Caco-2 (cell line): ENCODE measurements at places on chromosomes 7 and 10. TPM values are rescaled to one million over a fixed set of nuclear protein-coding genes. Genes with fewer than 3 reads are reported as not detected.

- no peak overlapping the region for H3K27ac ChIP-seq
- no peaks in the 10 kb centered on the region for H3K36me3 ChIP-seq
- no peaks in the 10 kb centered on the region for H3K27me3 ChIP-seq
- DNase-seq = no peak
- no peaks in the 10 kb centered on the region for H3K4me1 ChIP-seq
- H3K4me3 ChIP-seq = no peak overlapping the region
Observed at GRCh38 chr10:12432402-12433189, 83.2 kb downstream of the CAMK1D start.

- H3K27me3 ChIP-seq = no peaks in the 10 kb centered on the region
- H3K4me1 ChIP-seq = no peaks in the 10 kb centered on the region
- no peak overlapping the region for H3K27ac ChIP-seq
- no peaks in the 10 kb centered on the region for H3K36me3 ChIP-seq
- H3K4me3 ChIP-seq = no peak overlapping the region
- DNase-seq = no peak
Observed at GRCh38 chr10:7314170-7314569, 96.7 kb downstream of the SFMBT2 start.

DNA sequence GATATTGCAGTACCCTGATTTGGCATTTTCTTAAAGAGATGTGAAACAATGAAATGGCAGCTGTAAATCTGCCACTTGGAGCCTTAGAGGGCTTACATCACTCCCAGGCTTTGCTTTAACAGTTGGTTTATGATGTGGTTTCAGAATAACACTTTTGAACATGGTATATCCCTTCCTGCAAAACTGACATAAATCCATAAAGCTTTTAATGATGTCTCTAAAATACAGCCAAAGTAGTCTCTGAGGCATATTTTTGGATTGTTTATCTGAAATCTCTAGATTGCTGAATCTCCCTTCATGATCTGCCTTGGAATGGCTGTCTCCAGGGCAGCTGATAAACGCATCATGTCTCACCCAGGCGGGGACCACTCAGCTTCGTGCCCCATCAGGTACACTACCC, 377.8 kb upstream of the C7orf33 start:
- no peak for DNase-seq
- no peaks in the 10 kb centered on the region for H3K27me3 ChIP-seq
- H3K4me3 ChIP-seq = no peak overlapping the region
- H3K36me3 ChIP-seq = no peaks in the 10 kb centered on the region

GRCh38 chr7:115410972-115411686, 489.2 kb downstream of the MDFIC start:
- no peak overlapping the region for H3K4me3 ChIP-seq
- no peak overlapping the region for H3K27ac ChIP-seq
- H3K27me3 ChIP-seq = no peaks in the 10 kb centered on the region
- H3K4me1 ChIP-seq = no peaks in the 10 kb centered on the region
- DNase-seq = no peak
- no peaks in the 10 kb centered on the region for H3K36me3 ChIP-seq

- H3K27me3 ChIP-seq = no peaks in the 10 kb centered on the region
- DNase-seq = no peak
- H3K4me3 ChIP-seq = no peak overlapping the region
- no peak overlapping the region for H3K27ac ChIP-seq
Observed at GRCh38 chr7:116087984-116088383, 57.4 kb upstream of the TFEC start.

DNA sequence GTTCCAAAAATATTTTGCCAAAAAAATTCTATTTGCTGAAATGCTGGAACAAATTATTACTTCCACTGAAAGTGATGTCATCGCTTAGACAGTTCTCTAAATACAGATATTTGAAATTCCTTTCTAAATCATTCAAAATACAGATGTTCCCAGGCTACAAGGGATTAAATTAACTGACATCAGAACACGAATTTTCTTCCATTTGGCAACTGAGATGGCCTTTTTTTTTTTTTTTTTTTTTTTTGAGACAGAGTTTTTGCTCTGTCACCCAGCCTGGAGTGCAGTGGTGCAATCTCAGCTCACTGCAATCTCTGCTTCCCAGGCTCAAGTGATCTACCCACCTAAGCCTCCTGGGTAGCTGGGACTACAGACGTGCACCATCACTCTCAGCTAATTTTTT, 57.0 kb downstream of the P4HA1 start:
- H3K36me3 ChIP-seq = no peaks in the 10 kb centered on the region; the same call in none of the 2 replicates
- no peak overlapping the region for H3K4me3 ChIP-seq
- H3K27me3 ChIP-seq = no peaks in the 10 kb centered on the region
- no peak overlapping the region for H3K27ac ChIP-seq
- no peaks in the 10 kb centered on the region for H3K4me1 ChIP-seq
- DNase-seq = no peak

DNA sequence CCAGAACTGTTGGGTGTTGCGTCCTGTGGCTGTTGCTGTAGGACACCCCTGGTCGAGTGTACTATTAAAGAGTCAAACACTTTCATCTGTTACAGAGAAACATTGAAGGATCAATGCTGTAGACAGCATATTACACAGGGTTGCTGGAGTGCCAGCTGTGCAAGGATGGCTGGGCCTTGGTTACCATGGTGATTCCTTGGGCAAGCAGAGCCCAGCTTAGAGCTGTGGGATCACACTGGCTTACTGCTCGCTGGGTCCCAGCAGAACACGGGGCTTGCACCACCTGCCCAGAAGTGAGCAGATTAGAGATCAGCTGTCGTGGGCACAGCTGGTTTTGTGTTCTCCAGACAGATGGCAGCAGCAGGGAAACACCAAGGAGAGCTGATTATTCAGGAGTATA, 76.0 kb downstream of the GPR141 start:
- no peaks in the 10 kb centered on the region for H3K36me3 ChIP-seq
- DNase-seq = no peak
- no peaks in the 10 kb centered on the region for H3K27me3 ChIP-seq
- H3K4me1 ChIP-seq = no peaks in the 10 kb centered on the region
- H3K4me3 ChIP-seq = no peak overlapping the region

DNA sequence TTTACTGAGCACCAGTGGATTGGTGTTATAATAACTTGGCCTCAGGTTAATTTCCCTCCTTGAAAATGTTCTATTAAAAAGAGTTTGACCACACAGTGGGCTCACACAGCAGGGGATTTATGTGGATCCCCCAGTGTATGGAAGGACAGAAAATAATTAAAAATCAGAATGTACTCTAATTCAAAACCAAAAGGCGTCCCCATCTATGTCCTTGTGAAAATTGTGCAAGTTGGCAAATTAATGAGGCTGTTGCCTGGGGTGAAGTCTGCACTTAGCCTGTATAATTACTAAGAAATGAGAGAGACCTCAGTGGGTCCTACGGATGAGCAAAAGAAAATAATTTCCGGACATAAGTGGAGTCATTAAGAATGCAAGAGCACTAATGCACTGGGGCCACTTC, 31.1 kb downstream of the PIK3CG start:
- H3K4me1 ChIP-seq = no peaks in the 10 kb centered on the region
- H3K27ac ChIP-seq = no peak overlapping the region
- no peaks in the 10 kb centered on the region; the same call in 1 of the 2 replicates for H3K27me3 ChIP-seq
- no peaks in the 10 kb centered on the region for H3K36me3 ChIP-seq

- peak; percentile 100 for DNase-seq
- no peaks in the 10 kb centered on the region for H3K36me3 ChIP-seq
- peak within 1 kb of the TSS; percentile 98 for H3K4me3 ChIP-seq
Observed at GRCh38 chr10:12129222-12130111, at the start of gene SEC61A2. Gene SEC61A2 (plus strand): TSS chr10:12129677. CDS start chr10:12129788, 111 bp downstream.

- no peak for DNase-seq
- no peak overlapping the region for H3K4me3 ChIP-seq
- no peaks in the 10 kb centered on the region for H3K4me1 ChIP-seq
- H3K27ac ChIP-seq = no peak overlapping the region
Observed at GRCh38 chr7:63899691-63900393, 98.8 kb upstream of the ZNF722 start.

DNA sequence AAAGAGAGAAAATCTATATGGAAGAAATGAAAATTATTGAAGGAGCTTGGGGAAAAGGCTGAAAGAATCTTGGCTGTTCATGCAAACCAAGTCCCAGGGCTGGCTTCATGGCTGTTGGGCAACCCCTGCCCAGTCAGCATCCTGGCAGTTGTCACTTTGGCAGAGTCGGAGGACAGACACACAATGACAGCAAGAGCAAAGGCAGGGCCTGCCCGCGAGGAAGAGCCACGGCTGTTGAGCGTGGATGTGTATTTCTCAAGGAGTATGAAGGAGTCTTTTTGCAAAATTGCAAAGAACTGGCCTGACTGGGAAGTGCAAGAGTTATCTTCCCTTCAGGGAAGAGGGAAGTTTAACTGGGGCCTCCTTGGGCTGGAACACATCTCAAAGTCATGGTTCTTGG, 11.7 kb downstream of the PTPRE start:
- peaks cover 4% of the 10 kb centered on the region for H3K4me1 ChIP-seq
- no peaks in the 10 kb centered on the region; the same call in 1 of the 2 replicates for H3K27me3 ChIP-seq
- H3K27ac ChIP-seq = no peak overlapping the region
- no peaks in the 10 kb centered on the region for H3K36me3 ChIP-seq
- DNase-seq = no peak

- no peaks in the 10 kb centered on the region for H3K4me1 ChIP-seq
- no peak for DNase-seq
- no peaks in the 10 kb centered on the region for H3K36me3 ChIP-seq
Observed at GRCh38 chr7:66198956-66199355, 6.2 kb upstream of the TPST1 start.

DNA sequence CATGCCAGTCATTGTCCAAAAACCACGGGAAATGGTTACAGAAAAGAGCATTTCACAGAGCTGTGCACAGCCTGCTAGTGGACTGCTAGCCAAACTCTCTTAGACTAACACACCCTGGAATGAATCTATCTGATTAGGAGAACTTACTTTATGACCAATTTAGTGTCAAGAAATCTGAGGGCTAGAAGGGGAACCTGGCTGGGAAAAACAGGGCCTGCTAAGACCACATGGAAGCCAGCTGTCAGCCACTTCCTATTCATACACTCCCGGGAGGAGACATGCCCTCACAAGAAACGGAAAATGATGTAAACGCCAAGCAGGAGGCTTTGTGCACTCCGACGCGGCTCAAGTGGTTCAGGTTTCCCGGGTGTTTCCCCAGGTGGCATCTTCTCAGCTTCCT, 54.8 kb downstream of the MPP7 start:
- no peak overlapping the region for H3K4me3 ChIP-seq
- no peak overlapping the region for H3K27ac ChIP-seq
- H3K27me3 ChIP-seq = no peaks in the 10 kb centered on the region
- DNase-seq = no peak

- H3K36me3 ChIP-seq = no peaks in the 10 kb centered on the region
- H3K27ac ChIP-seq = no peak overlapping the region
- DNase-seq = no peak
- no peaks in the 10 kb centered on the region for H3K4me1 ChIP-seq
- H3K4me3 ChIP-seq = no peak overlapping the region
Observed at GRCh38 chr7:139131601-139132041, 22.1 kb upstream of the ZC3HAV1 start.

- no peaks in the 10 kb centered on the region for H3K27me3 ChIP-seq
- DNase-seq = no peak
- H3K4me3 ChIP-seq = no peak overlapping the region
- H3K36me3 ChIP-seq = no peaks in the 10 kb centered on the region
- 0 out of 2 replicates have a peak, but pooled peaks cover 7% of the 10 kb centered on the region for H3K4me1 ChIP-seq
Observed at GRCh38 chr10:1228467-1228975, 172.3 kb downstream of the WDR37 start.

- no peaks in the 10 kb centered on the region for H3K36me3 ChIP-seq
- H3K27me3 ChIP-seq = no peaks in the 10 kb centered on the region
- no peak for DNase-seq
- H3K4me1 ChIP-seq = peaks cover 25% of the 10 kb centered on the region
- no peak overlapping the region for H3K4me3 ChIP-seq
- H3K27ac ChIP-seq = no peak overlapping the region
Observed at GRCh38 chr10:79065091-79065551, 3.6 kb upstream of the ZMIZ1 start.

- no peaks in the 10 kb centered on the region for H3K36me3 ChIP-seq
- no peak overlapping the region for H3K27ac ChIP-seq
- no peak for DNase-seq
- no peaks in the 10 kb centered on the region for H3K4me1 ChIP-seq
- H3K4me3 ChIP-seq = no peak overlapping the region
- H3K27me3 ChIP-seq = no peaks in the 10 kb centered on the region
Observed at GRCh38 chr7:111089822-111090426, 1.0 kb upstream of the LRRN3 start.

GRCh38 chr7:21345361-21345760, 82.5 kb upstream of the SP4 start:
- H3K27me3 ChIP-seq = no peaks in the 10 kb centered on the region
- H3K4me3 ChIP-seq = no peak overlapping the region
- 0 out of 2 replicates have a peak, but pooled peaks cover 4% of the 10 kb centered on the region for H3K4me1 ChIP-seq

- no peaks in the 10 kb centered on the region; the same call in 1 of the 2 replicates for H3K36me3 ChIP-seq
- H3K4me1 ChIP-seq = 0 out of 2 replicates have a peak, but pooled peaks cover 2% of the 10 kb centered on the region
Observed at GRCh38 chr10:86790394-86790793, 34.0 kb downstream of the BMPR1A start.

DNA sequence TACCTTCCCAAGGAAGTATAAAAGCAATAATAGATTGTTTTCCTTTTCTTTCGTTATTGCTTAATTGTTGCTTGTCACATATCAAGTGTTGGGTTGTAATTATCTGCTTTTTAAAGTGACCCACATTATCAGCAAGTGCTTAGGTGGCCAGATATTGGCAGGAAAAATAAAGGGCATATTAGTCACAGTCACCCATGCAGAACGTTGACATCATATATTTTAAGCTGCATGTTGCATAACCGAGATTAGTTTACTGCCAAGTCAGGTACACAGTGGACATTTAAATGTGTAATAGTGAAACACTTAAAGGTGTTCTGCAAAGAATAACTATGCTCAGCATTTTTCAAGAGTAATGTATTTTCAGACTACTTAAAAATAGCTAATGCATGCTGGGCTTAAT, 11.4 kb downstream of the NEBL start:
- H3K4me1 ChIP-seq = no peaks in the 10 kb centered on the region
- H3K36me3 ChIP-seq = no peaks in the 10 kb centered on the region
- H3K4me3 ChIP-seq = no peak overlapping the region
- no peak for DNase-seq
- H3K27ac ChIP-seq = no peak overlapping the region

GRCh38 chr10:12351447-12351846, 2.1 kb downstream of the CAMK1D start:
- no peak for DNase-seq
- H3K4me1 ChIP-seq = peaks cover 18% of the 10 kb centered on the region
- H3K4me3 ChIP-seq = no peak overlapping the region
- H3K36me3 ChIP-seq = no peaks in the 10 kb centered on the region
- no peak overlapping the region for H3K27ac ChIP-seq

DNA sequence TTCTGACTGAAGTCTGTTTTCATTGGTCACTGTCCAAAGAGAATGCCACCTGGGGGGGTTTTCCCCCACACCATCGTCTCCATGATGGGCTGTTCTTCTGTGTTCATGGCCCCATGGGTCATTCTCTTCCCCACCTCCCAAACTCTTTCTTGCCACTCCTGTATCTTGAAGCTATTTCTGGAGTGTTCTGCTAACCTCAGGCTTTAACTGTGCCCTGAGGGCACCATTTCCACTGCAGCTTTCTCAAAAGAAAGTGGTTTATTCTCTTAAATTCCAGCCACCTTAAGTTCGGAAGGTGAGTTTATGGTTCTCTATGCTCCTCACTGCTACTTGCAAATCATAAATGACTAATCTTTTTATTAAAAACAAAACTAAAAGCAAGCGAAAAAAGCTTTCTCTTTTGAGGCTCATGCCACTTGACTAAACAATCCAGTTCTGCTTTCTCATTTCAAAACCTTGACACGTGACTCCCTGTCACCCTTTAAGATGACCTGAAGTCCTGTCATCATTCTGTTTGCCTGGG, 7.4 kb upstream of the APBB1IP start:
- H3K27ac ChIP-seq = no peak overlapping the region
- H3K4me1 ChIP-seq = peaks cover 13% of the 10 kb centered on the region
- H3K36me3 ChIP-seq = no peaks in the 10 kb centered on the region
- H3K27me3 ChIP-seq = no peaks in the 10 kb centered on the region

EGR2 gene
- 0.30 and 0.61 TPM in 2 replicates for total RNA-seq

HACD1 gene
- total RNA-seq = 37.2 and 47.8 TPM in 2 replicates

C10orf67 gene
- total RNA-seq = not detected in 2 replicates

UCMA gene
- total RNA-seq = not detected in 2 replicates

PTF1A gene
- total RNA-seq = not detected in 2 replicates
